ENCODE measurements at places on chromosomes 3 and 15.

DNA sequence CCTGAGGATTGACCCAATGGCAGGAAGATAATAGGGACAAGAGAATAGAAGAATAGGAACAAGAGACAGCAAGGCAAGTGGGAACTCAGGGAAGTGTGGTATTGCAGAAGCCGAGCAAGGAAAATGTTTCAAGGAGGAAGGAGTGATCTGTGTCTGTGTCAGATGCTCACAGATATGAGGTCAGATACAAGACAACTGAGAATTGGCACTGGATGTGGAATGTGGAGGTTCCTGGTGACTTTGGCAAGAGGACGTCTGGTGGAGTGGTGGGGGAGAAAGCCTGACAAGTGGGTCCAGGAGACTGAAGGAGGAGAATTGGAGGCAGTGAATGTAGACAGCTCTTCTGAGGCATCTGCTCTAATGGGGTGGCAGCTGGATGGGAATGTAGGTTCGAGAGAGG, 24.1 kb downstream of the GYG1 start:
- DNase-seq = no peak

- no peak for DNase-seq
Measured at GRCh38 chr3:195468841-195469240, 26.0 kb upstream of the ACAP2 start.

DNA sequence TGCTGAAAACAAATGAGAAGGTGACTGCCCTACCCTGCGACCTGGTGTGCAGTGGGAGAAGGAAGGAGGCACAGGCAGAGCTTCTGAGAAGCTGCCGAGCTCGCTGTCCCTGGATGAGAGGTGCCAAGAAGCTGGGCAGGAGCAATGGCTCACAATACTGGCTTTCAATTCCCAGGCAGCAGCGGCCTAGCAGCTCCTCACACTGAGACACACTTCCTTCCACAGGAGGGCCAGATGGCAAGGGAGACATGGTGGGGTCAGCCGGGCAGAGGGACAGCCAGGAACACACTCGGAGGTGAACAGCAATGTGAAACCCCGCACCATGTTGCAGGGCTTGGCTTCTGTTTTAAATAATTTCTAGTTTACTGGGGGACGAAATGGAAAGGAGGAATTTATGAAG, 314.6 kb downstream of the EPHB1 start:
- DNase-seq = no peak

GRCh38 chr15:57460208-57460816, 84.0 kb downstream of the CGNL1 start:
- no peak for DNase-seq

- DNase-seq = no peak
Measured at GRCh38 chr3:128555098-128555825, 62.3 kb upstream of the GATA2 start.

DNA sequence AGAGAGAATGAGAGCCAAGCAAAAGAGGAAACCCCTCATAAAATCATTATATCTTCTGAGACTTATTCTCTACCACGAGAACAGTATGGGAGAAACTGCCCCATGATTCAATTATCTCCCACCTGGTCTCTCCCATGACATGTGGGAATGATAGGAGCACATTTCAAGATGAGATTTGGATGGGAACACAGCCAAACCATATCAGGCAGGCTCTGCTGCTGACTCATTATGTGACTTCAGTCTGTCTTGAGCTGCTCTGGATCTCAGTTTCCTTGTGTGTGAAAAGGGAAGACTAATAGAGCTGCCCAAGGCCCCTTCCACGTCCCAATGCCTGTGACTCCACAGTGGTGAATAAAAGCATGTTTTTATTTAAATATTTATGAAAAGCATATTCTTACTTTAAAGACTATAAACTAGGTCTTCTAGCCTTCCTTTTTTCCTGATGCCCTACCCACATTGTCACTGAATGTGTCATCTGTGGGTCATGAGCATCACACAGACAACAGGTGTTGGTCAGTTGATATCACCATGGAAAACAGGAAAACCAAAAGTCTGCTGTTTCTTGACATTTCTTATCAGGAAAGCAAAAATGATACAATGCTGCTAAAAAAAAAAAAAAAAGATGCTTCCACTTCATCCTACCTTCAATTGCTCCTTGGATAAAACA, 96.0 kb upstream of the PPP2R3A start:
- DNase-seq = no peak

DNA sequence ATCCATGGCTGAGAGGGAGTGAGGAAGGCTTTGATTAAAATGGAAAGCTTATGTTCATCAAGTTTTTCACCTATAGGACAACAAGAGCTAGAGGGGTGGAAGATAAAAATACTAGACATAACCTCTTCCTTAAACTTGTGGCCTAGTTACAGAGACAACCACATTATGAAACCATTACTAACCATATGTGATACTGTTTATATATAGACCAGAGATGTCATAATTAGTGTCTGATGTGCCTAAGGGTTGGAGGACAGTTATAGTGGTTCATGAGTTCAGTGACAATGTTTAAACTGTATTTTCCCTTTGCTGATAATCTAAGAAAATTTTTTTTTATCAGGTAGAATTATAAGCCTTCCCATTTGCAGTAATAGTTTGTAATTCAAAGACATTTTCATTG, 23.7 kb downstream of the PHLDB2 start:
- DNase-seq = no peak

- DNase-seq = no peak
Measured at GRCh38 chr3:67288466-67289106, 290.5 kb downstream of the KBTBD8 start.

GRCh38 chr3:134308350-134308891, 57.8 kb upstream of the RYK start:
- DNase-seq = peak; percentile 69

GRCh38 chr3:55690177-55690576, 203.1 kb upstream of the WNT5A start:
- no peak for DNase-seq

- DNase-seq = no peak
Measured at GRCh38 chr15:75213768-75214221, 12.1 kb downstream of the C15orf39 start.

DNA sequence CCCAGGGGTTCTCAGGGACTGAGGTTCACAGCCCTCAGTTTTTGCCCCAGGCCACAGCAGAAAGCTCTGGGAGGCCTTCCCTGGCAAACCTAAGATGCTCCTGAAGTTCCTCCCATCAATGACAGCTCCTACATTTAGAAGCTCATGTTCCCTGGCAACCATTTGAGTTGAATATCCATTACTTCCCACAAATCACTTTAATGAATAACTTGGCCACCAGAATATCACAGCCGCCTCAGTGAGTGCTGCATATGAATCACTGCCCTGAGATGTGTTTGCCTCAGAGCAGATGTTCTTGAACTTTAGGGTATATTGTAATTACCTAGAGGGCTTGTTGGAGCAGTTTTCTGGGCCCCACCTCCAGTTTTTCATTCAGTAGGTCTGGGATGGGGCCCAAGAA, 27.4 kb downstream of the SLCO2A1 start:
- no peak for DNase-seq

DNA sequence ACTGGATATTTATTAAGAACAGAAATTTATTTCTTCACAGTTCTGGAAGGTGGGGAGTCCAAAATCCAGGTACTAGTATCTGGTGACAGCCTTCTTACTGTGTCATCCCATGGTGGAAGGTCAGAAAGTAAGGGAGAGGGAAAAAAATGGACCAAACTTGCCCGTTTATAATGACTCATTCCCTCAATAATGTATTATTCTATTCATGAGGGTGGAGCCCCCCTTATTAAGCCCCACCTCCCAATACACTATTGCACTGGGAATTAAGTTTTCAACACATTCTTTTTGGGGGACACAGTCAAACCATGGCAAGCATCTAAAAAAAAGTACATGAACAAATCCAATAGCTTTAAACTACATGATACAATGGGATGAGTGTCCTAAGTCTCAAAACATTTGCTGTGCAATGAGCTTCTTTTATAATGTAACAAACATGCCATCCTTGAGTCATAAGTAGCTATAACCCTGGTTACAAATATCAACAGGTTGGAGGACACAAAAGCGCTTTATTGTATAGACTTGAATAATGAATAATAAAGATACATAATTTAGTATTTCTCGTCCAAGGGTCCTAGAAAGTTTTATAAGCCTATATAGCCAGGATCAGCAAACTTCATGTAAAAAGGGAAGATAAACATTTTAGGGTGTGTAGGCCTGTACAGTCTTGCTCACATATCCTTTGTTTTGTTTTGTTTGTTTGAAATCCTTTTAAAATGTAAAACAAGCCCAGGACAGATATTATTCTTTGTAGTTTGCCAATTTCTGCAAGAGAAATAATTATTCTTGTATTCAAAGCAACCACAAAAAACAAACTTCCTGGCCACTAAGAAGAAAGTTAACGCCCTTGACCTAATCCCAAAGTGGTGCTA, 160.6 kb upstream of the RAP2B start:
- no peak for DNase-seq

DNA sequence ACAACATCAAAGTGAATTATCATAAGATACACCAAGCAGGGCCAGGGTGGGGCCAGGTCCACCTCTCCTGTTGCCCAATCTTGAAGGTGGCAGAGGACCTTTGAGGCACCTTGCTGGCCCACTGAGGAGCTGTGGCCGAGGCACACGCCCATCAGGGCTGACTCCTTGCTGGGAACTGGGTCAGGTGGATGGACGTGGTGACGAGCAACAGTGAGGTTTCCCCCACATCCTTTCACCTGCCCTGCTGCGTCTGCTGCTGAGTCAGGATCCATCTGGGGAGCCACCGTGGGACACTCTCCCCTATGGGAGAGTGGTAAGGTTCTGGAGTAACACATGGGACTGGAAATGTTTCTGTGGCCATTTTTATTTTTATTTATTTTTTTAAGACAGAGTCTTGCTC, 17.3 kb upstream of the FURIN start:
- no peak for DNase-seq

GRCh38 chr15:101056366-101057334, 137.5 kb downstream of the LRRK1 start:
- no peak for DNase-seq

- DNase-seq = no peak
Measured at GRCh38 chr3:169759256-169759655, 5.6 kb downstream of the TERC start.

DNA sequence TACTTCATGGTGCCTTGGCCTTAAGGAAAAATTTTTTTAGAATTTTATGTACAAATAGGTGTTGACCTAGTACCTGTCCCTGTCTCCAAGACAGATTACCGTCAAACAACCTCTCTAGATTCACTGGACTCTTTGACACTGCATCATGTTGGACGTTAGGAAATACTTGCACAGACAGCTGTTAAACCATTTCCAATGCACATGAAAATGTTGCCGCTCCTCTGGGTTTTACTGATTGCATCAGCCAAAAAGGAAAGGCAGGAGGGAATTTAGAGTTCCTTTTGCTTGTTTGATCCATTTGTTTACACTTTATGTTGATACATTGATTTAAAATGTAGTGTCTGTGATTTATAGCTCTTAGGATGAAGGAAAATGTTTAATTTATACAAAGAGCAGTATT, 14.5 kb downstream of the TMEM41A start:
- no peak for DNase-seq

DNA sequence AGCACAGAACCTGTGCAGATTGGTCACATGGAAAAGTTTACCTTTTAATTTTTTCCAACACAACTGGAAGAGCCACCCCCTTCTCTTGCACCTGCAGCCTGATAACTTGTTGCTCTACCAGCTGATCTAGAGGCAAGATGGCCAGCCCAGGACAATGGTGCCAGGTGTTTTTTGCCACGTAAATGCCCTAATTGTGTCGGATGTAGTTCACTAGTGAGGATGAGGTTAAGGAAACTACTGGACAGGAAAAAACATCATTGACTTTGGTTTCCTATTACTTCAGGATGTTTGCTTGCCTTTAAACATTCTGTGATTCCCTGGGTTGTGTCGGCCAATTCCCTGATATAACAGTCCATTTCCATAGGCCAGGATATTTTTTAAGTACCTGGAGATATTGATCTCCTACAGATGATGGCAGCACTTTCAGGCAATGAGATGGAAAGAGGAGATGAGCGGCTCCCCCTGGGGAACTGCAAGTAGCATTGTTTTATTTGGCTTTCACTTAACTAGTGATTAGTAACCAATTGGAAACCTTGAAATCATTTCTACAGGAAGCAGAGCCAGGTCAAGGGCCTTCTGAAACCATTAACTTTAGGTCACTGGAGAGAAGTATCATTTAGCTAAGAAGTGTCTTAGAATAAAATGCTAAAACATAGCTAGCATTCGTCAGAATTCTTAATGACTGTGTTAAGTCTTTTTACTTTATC, 72.5 kb downstream of the OSBPL10 start:
- no peak for DNase-seq

DNA sequence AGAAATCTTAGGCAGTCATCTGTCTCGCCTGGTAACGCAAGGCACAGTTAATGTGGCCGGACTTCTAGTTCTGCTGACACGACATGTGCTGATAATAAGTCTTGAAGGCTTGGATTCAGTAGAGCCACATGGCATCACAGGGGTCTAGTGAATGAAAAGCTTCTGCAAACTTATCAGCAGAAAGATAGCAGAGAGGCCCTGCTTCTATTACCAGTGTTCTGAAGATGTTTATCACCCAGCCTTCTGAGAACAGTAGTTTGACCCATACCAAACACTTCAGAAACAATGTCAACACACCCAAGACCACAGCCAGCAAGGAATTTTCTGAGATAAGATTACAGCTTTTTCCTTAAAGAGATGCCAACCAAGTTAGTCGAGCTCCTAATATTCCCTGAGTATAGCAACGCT, 102.7 kb upstream of the UMPS start:
- DNase-seq = no peak

DNA sequence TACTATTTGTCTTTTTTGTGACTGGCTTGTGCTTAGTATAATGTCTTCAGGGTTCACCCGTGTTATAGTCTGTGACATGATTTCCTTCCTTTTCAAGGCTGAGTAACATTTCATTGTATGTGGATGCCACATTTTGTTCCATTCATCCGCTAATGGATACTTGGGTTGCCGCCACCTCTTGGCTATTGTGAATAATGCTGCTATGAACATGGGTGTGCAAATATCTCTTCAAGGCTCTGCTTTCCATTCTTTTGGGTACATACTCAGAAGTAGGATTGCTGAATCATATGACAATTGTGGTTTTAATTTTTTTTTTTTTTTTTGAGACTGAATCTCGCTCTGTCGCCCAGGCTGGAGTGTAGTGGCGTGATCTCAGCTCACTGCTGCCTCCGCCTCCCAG, 15.4 kb downstream of the CRTC3 start:
- DNase-seq = no peak

DNA sequence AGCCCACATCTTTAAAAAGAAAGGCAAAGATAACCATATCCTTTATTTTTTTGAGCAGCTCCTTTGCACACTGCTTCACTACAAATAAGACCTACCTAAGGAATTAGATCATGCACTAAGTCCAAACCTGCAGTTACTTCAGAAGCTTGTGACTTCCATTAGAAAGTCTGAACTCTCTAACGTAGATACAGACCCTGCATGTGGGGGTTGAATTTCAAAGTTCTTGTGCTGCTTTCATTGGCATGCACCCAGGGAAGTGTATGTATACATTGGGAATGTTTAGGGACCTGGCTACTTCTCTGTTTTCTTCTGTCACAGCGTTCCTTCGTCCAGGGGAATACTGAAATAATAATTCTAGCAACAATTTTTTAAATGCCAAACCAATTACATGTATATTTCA, 185.2 kb upstream of the IL12A start:
- DNase-seq = no peak

- no peak for DNase-seq
Measured at GRCh38 chr3:53154881-53155285, 6.1 kb upstream of the PRKCD start.

All from NCI-H1694 (cell line).